ENCODE measurements at places on chromosomes 2 and 18.

DNA sequence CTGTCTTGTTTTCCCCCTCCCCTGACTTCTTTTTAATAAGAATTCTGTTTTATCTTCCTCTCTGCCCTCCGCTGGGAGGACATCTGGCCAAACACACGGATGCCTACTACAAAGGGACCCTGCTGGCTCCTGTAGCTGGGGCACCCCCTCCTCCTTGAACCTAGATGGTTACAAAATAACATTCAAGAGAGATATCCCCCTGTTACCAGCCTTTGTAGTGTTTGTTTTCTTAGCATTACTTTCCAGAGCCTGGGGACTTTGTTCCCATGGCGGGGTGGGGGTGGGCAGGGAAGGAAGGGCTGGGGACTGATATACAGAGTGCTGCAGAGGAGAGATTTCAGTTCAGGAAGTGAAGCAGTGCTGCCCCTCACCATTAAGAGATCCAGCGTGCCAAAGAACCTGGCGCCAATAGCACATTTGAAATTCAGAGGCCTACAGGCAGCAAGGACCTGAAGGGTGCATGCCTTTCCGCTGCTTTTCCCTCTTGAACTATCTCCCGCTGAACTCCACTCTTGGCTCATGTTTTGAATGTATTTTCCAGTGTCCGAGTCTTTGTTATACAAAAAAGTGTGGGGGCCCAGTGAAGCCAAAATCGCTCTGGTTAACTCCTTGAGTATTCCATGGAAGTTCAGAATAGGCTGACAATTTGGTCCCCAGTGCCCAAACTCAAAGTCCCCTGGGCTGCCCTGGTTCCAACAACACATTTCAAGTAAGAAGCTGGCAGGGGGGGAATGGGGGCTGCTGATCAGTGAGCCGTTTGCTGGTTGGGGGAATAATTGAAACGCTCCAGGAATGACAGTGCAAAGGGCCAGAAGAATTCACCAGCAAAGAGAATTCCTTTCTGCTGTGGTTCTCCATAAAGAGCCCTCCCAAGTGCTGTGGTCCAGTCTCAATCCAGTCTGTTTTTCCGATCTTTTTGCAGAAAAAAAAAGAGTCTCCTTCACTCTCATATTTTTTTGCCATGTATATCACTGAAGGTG, 94.8 kb upstream of the THOC1 start:
- DNase-seq: peak; percentile 41

DNA sequence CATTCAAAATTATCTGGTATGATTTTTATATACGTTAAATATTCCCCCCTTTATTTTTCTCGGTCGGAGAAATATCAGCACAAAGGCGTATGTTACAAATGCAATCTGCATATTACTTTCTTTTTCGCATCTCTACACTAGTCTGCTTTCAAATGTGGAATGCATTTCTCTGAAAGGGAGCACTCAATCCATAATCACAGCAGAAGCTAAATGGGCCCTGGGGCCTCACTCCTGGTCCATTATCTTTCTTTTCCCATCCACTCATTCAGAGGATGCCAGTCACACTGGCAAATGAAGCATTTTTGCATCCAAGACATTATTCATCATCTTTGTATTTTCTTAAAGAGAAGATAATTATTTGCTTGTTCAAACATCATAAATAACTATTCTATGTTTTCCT, 295.2 kb upstream of the LRP1B start:
- DNase-seq: no peak

DNA sequence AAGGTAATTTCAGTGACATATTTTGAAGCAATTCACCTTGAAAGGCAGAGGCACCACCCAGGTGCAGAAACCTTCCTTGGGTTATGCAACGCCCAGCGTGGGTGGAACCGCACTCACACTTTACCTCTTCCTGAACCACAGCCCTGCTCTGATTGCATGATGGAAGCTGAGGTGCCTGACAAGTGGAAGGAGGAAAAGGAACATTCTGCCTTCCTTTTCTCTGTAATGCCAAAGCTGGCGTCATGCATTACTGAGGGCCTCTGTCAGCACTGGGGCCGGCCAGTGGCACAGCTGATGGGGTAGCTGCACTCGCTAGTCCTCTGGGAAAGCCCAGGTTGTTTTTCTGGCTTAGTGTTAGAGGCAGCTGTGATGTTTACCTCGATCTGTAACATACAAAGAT, 266.5 kb downstream of the NEDD4L start:
- no peak for DNase-seq

DNA sequence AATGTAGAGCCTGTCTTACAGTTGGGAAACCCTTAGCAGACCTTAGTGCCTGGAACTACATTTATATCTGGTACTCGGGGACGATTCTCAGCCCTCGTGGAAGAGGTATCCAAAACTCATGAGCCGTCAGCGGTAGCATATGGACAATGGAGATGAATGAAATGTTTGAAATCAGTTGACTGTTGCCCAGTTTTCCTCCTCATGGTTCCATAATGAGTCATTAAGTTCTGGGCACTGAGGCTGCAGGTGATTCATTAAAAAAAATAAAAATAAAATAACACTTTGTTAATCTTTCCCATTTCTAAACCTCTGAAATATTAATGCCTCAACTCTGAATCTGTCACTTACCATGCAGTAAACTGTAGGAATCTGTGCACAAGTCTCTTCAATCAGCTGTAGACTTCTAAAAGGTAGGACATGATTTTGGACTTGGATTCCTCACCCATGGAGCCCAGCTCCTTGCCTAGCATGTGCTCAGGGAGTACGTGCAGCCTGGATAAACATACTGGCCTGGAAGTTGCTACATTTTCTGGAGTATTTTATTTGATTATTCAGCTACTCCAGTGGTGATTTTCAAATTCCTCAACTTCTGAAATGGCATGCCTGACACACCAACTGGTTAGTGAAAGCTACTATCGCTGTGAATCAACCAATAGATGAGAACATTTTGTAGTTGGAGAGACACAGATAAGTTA, 979.2 kb downstream of the CNTNAP5 start:
- no peak for DNase-seq

DNA sequence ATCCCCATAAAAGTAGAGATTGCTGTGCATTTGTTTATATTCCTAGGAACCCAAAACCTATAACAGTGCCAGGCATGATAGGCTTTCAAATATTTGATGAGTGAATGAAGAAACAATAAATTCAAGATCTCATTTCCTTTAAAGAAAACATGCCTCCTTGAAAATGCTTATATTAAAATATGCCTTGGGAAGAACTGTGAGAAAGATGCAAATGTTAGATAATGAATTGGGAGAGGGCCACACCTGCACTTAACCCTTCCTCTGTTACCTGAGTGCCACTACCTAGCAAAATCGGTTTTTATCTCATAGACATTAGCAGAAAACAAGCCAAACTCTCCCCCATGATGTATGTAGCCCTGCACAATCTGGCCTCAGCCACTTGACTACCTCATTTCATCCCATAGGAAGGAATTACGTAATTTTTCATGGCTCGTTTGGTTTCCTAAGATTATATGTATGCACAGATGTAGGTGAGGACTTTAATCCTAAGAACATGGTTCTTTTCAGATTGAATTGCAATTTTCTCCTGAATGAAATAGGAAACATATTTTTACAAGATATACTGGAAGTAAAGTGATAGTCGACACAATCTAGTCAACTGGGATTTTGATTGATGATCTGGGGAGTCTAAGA, 25.2 kb downstream of the GULP1 start:
- no peak for DNase-seq

DNA sequence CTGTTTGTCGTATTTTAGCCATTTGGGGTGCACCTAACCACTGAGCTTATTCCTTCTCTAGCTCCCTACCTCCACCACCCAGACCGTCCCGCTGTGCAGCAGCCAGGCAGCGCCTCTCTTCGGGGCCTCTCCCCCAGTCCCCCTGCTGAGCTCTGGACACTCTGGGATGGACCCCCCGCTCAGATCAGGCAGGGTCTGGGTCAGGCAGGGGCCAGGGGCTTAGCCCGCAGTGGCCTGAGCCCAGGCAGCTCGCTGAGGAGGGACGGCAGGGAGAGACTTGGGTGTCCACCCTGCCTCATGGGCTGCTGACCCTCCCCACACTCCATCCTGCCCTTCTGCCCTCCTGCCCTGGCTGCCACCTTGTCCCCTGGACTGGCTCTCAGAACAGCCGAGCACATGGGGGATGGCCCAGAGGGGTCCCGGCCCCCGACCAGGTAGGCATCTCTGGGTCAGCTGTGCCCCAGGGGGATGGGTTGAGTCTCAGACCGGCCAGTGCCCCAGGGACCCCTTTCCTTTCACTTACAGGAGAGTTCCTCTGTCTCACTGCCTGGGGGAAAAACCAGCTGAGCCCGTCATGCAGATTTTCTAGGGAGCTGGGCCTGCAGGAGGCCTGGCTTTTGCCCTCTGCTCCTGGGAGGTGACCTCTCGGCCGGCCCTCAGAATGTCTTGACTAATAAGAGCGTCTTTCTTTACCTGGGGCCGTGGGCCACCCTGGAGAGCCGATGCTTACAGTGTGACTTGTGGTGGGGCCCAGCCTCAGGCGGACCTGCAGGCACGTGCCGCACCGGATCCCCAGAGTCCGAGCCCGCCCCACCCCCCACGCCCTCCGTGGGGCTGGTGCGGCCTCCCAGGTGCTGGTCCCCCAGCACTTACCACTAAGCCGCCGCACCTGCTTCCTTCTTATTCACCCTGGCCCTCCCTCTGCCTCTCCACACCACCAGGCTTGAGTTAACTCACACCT, 22.8 kb upstream of the PXDN start:
- DNase-seq: no peak

DNA sequence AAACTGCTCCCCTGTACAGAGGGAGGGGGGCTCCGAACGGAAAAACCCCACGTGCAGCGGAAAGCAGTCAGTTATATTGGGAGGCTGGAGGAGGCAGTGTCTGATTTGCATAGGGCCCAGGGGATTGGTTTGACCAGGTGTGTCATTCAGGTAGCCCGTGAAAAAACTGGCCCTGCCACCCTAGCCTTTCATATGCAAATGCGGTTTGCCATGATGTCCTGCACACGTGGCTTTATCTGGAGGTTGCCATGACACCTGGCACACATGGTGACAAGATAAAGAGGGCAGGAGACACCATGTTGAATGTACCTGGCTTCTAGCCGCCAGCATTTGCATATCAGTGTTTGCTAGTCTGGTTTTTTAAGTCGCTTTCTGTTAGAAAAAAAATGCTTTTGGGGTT, 20.5 kb downstream of the SLC25A52 start:
- DNase-seq: no peak

DNA sequence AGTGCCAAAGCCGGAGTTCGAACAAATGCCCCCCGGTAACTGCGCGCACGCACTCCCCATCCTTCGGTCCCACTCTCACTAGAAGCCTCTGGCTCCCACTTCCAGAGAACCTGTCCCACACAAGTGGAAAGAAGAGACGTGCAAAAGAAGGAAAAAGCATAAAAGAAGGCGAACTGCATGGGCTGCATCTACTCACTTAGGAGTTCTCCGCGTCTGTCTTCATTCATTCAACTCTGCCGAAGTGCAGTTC, 312 bp downstream of the NR4A2 start:
- DNase-seq: no peak

- no peak for DNase-seq
Observed at GRCh38 chr2:230643576-230644291, 68.9 kb upstream of the CAB39 start.

GRCh38 chr2:207143215-207144172, 22.3 kb downstream of the KLF7 start:
- DNase-seq: peak; percentile 83

GRCh38 chr2:179338681-179339080, 74.0 kb upstream of the SESTD1 start:
- DNase-seq: peak; percentile 69

- peak; percentile 82 for DNase-seq
Observed at GRCh38 chr2:219495531-219496122, 3.1 kb upstream of the GMPPA start.

- peak; percentile 31 for DNase-seq
Observed at GRCh38 chr2:191056228-191056627, 42.3 kb upstream of the STAT1 start.

GRCh38 chr2:159129824-159130223, 156.7 kb downstream of the WDSUB1 start:
- DNase-seq: no peak

DNA sequence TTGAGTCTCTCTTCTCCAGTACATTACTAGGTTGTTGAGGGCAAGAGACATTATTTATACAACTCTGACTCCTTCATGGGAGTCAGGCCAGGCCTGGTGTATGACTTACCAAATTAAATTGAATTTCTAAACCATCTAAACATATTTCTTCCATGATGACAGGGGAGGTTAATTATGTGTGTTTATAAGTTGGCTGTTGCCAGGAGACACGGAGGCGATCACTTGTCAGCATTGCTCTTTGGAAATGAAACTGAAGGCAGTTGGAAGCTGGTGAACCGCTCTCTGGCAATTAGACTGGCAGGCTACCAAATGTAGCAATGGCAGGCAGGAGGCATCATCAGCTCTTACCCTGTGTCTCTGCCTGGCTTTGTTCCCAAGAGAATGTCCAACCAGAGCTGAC, 241.4 kb downstream of the KCNS3 start:
- DNase-seq: peak; percentile 44

All from choroid plexus epithelial cell (primary cell).